ENCODE measurements at places on chromosomes 2 and 18.
A peak's percentile ranks its signal among the peaks of the same experiment; 100 is the strongest.

DNA sequence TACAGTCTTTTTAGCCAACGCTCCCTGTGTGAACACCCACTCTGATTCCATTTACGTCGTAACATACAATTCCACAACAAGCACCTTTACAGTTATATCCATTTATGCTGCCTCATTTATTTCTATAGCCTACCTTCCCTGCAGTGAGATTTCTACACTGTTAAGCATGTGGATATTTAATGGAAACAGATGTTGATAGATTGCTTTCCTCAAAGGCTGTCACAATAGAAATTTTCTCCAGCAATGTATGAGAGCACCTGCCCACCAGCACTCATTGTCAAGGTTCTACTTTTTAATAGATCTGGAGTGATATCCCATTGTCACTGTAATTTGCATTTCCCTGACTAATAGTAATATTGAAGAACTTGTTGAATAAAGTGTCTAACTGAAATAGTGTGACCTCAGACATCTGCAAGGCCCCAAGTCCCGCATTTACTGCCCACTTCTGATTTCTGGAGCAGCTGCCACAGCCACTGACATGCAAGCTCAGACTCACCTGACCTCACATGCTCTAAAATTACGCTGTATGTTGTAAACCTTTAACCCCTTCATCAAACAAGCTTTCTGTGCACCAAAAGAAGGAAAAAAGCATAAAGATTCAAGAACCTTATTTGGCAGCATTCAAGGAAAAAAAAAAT lies 295.1 kb downstream of the CNTNAP5 start:
- no peak for DNase-seq

GRCh38 chr2:119475225-119475856 lies 43.7 kb downstream of the TMEM37 start:
- no peak for DNase-seq

DNA sequence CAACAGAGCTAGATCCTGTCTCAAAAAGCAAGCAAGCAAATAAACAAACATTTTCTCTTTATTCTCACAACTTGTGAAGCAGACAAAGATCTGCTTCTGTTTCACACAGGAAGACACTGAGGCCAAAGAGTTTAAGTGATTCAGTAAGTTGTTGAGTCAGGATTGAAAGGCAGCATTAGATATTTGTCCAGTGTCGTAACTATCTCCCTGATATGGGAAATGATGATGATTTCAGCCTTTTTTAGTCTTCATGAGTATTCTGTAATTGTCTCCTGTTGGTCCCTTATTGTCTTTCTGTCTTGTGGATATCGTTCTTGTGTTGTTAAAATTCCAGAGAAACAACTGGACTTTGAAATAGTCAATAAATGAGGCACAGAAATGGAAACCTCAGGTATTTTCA lies 59.6 kb downstream of the GATA6 start:
- no peak for DNase-seq

DNA sequence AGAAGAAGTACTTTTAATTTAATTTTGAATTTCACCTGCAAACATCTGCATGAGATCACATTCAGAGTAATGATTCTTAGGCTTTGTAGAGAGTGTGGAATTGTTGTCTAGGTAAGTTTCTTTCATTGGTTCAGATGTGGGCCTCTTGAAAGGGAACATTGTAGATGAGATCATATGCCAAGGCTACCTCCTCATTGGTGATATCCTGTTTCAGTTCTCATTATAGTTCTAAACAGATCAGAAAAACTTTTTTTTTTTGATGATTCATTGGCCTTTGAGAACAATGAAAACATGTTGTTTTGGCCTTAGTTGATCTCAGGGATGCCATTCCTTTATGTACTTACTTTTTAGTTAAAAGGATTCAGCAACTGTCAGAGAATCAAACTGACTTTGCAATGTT lies 44.5 kb downstream of the EML6 start:
- no peak for DNase-seq

DNA sequence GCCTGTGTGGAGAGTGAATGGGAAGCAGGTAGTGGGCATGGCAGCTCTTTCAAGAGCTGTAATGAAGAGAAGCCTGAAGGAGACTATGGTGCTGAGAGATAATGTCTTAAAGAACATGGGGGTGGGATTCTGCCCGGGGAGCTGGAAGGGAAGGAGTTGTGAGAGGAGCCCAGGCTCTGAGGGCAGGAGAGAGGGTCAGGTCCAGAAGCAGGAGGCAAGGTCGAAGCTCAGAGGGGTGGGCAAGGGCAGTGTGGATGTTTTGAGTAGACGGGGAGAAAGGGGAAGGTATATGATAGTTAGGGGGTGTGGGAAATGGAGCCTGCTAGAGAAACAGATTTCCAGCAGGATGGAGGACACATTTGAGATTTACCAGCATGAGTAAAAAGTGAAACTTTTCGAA lies 2.1 kb downstream of the CAPN10 start:
- DNase-seq = no peak

- DNase-seq = no peak
Measured at GRCh38 chr18:42230636-42231035, 275.6 kb downstream of the PIK3C3 start.

GRCh38 chr18:31185186-31185950 lies 22.7 kb upstream of the DSC1 start:
- DNase-seq = no peak

DNA sequence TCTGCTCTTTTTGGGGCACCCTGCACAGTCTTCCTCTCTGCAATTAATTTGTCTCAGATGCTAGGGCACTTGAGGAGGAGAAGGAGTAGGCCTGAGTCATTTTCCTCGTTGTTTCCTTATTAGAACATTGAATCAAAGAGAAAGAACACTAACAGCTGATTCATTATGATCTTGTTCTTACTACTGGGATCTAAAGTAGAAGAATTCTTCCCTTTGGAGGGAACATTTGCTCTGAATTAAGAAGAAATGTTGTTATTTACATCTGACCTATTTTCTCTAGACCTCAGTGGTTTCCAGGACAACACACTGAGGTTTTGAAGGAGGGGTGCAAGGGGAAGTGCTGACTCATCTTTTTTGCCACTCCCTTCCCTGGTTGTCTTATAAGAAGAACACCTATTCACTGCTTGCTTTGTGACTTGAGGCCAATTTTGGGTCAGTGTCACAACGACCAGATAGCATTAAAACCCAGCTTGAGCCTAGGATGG lies 24.3 kb upstream of the STAT1 start:
- DNase-seq = no peak

DNA sequence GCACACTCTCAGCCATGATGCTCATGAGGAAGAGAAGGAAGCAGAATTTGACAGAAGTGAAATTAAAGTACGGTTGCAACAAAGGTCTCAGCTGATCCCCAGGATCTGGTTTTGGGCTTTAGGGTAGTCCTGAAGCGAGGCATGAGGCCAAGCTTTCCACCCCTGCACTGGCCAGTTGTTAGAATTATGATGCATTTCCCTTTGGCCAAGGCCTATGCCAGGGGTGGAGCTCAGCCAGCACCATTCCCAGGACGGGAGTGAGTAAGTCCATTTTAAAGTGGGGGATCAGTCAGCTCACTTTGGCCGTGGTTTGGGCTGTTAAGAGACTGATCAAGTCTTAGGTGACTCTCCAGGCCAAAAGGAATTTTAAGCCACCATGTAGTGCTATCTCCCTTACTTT lies 314.5 kb upstream of the MMADHC start:
- DNase-seq = no peak

DNA sequence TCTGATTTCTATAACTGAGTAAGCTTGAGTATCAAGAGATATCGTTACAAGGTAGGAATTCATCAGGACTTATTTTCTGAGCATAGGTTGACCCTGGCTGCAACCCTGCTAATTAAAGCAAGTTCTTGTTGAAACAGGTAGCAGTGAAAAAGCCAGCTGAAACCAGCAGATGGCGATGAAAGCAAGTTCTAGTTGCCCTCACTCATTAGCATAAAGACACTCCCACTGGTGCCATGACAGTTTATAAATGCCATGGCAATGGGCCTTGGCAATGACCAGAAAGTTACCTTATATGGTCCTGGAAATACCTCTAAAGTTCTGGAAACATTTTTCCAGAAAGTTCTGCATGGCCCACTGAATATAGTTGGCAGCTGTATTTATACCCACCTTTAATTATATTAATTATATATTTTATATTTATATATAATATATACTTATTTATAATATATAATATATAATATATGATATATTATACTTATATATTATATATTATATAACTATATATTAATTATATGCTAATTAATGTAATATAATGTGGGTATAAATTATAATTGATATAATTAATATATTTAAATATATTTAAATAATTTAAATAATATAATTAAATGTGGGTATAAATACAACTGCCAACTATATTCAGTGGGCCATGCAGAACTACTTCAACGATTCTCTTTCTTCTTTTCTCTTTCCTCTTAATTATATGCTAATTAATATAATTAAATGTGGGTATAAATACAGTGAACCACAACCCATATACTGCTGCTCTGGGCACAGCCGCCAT lies 188.0 kb downstream of the CDH7 start:
- DNase-seq = no peak

DNA sequence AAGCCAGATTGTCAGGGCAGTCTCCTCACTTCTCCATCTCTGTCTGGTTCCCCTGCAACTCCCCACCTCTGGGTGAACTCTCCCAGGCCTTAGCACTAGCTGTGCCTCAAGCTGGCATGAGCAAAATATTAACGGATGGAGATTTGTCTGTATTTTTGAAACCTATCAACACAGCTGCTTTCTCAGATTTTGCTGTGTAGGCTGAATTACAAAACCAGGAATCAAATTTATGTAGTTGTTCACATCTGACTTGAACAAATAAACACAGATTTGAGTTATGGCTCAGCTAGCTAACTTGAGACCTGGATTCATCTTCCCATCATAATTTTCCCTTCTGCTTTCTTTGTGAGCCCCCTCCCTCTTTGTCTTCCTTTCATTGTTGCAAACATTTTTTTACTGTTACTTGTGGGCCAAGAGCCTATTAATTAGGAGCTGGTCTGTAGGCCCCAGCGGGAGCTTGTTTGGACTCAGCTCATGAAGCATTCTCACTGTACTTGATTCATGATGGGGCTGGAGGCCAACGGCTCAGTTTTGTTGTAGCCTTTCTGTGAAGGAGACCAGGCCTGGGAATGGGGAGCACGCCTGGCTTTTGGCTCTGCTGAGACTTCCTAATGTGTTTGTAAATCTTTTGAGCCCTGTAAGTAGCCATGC lies 164.1 kb upstream of the GATA6 start:
- DNase-seq = no peak

GRCh38 chr2:160266037-160266551 lies 66.0 kb upstream of the ITGB6 start:
- no peak for DNase-seq

DNA sequence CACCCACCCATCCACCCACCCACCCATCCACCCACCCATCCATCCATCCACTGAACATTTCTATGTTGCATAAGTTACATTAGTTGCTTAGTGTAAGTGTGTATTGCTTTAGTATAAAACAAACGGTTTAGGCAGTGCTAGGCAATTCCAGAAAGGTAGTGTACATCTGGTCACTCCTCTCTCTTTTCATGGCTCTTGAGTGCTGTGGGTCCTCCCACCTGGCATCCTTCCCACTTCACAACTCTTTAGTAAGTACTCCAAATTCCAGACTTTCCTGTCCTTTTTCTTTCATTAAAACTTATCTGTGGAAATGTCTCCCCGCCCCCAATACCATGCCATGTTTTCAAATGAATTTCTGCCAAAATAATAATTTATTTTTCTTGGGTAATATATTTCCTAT lies 122.5 kb downstream of the PLEKHM3 start:
- DNase-seq = no peak

DNA sequence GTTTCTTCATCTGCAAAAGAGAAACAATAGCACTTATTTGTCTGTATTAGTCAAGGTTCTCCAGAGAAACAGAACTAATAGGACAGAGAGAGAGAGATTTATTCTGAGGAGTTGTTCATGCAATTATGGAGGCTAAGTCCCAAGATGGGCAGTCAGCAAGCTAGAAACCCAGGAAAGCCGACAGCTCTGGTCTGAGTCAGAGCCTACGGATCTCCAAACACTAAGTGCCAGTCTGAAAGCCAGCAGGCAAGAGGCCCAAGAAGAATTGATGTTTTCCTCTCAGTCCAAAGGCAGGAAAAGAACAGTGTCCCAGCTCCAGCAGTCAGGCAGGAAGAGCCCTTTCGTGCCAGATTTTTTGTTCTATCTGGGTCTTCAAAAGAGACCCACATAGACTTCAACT lies 36.5 kb upstream of the SLC66A3 start:
- DNase-seq = no peak

DNA sequence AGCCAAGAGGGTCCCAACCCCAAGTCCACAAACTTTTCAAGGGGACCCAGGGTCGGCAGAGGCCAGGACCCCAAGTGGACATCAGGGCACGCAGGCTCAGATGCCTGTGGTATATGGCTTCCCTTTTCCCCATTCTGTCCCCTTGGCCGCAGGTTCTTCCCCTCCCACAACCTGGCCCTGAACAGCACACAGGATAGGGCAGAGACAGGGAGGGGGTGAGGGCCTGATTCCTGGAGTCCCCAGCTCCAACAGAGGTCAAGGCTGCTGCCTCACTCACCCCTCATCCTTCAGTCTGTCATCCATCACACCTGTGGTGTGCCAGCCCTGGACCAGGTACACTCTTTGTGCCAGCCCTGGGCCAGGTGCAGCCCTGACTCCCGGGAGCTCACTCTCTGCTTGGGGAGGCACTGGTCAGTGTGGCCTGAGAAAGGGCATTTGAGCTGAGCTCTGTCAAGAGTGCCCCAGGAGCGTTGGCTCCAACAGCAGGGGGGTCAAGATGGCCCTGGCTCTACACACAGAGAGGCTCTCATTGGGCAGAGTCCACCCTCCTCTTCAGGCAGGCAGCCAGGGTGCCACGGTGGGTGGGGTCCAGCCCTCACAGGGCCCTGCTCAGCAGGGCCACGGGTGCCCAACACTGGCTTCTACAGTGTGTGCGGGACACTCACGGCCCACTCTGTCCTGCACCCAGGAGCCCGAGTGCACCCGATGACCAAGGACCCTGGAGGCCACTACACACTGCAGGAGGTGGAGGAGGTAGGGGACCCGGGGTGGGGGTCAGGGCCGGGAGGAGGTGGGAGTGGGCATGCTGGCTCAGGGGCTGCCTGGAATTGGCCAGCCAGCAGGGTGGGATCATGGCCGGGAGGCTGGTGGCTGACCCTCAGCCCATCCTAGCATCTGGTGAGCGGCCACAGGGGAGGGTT lies 1.6 kb downstream of the AGXT start:
- no peak for DNase-seq

DNA sequence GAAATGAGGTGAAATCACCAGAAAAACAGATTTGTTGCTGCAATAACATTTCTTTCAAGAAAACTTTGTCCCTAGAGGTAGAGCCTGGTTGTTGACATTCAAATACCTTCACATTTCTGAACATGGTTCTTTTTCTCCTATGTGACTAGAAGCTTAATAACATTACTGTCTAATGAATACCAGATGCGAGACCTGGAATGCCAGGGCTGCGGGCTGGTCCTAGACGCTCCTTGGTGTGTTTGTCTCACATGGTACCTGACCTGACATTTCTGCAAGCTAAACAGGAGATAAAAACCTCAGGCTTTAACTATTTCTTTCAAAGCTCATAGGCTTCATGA lies 38.5 kb downstream of the ACKR3 start:
- DNase-seq = peak; percentile 12

Measured in smooth muscle cell of the brain vasculature (primary cell).